ENCODE measurements at places on chromosomes 5 and 9.

DNA sequence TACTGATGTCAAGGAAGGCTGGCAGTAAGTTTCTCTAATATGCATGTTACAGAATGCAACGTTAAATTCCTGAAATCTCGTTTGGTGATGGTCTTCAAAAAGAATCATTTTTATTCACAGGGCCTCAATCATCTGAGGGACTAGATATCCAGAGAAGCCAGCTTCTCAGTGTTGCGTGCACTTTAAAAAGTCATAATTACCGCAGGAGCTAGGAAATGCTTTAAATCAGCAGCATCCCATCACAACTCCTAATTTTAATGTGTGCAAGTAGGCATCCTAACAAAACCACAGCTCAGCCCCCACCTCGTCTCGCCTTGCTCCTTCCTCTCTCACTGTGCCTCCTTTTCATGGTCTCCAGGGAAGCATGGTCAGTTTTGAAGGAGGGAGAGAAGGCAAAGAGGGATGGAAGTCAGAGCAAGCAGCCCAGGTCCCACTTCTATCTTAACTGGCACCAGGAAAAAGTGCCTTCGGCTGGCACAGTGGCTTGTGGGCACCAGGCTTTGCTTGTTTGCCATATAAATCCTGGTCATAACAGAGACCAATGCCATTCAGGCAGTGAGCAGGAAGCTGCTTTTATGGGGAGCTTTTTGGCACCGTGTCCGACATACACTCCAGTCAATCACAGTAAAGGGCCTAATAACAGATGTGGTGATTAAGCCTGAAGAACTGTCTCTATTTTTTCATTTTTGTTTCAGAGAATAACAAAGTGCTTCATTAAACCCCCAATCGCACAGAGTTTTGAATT is 21.4 kb downstream of the MEGF10 start:
- no peak for DNase-seq

DNA sequence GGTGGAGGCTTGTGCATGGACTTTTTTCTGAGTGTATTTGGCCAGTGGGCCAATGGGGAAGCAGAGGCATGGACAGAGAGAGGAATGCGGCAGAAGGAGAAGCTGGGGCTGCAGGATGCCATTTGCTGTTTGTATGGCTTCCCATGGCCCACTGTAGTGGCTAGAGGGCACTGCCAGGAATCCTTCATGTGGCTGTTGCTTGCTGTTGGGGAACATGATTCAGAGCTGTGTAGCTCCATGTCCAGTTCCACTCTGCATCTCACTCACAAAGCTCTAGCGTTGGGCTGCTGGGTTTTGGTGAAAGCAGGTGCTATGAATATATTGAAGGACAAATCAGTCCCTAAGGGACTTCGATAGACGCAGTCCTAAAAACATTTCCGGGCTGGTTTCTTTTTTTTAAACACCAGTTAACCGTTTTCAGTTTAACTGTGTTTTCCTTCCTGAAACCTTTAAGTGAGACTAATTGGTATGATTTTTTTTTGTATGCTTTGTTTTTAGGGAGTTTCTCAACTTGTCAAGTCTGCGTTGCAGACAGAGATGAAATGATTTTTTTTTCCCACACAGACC is 51.3 kb downstream of the SLC22A5 start:
- DNase-seq, result peak; percentile 84

DNA sequence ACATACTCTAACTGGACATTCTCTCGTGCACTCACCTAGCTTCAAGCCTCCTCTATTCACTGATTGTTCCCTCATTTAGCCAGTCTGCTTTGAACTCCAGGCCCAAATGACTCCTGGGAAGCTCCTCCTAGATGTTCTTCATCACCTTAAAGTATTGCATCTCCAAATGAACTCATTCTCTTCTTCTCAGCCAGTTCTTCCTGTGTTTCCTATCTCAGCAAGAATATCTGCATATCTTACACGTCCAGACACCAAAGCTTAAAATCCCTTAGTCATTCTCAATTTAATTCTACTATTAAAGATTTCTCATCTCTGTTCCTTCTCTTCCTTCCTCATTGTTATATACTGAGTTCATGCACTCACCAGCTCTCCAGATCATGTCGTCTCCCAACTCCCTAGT is 118.6 kb upstream of the DAB2 start:
- no peak for DNase-seq

DNA sequence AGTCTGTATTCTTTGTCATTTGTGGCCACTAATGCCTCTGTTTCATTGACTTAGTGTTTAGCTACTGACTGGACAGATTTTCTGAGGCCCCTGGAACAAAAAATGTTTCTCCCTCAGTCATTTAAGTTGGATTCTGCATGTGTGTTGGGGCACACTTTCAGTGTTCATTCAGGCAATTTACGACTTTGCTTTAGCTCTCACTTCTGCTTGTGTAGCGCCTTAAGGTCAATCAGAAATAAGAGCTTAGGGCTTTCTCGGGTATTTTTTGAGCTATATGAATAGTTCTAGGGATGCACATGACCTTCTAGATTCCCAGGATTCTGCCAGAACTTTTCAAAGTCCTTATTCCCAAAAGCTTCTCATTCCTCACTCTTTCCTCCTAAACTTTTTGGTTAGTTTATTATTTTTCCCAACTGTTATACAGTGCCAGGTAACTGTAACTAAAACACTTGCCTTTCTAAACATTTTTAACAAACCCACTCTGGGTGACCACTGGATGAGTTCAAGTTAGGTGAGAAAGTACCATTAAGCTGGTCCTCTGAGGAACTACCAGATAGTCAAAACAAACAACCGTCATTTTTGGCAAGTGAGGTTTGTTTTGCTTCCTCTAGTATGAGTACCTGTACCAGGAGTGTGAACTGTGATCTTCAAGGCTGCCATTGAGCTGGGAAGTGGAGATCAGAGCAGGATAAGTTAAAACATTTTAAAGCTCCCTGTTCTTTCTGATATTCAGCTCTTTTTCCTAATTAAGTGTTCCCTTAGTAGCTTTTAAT is 571.3 kb upstream of the TLE4 start:
- DNase-seq, result no peak

- DNase-seq, result no peak
These were observed 232.4 kb upstream of the GAS1 start for GRCh38 chr9:87179553-87180340.

DNA sequence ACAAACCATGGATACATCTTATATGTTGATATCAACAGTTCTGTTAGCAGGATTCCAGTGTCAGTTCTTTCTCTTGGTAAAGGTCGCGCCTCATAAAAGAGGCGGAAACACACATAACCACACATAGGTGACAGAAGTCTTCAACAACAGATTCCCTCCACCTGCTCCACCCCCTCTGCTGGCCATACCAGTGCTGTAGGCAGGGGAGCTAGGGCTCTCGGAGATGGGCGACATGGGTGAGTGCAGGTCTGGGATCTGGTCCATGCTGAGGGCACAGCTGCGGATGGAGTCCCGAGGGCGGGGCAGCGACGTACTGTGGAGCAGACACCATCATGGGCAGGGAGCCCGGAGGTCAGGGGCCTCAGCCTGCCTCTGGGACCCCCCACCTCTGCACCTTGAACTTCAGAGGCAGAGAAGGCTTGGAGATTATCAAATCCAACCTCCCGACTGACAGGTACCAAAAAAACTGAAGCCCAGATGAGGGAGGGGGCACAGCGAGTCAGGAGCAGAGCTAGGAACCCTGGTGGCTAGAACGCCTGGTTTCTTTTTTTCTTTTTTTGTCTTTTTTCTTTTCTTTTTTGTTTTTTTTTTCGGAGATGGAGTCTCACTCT is 12.0 kb upstream of the TOR2A start:
- no peak for DNase-seq

GRCh38 chr5:143395638-143396352 is 7.7 kb downstream of the NR3C1 start:
- DNase-seq, result no peak

DNA sequence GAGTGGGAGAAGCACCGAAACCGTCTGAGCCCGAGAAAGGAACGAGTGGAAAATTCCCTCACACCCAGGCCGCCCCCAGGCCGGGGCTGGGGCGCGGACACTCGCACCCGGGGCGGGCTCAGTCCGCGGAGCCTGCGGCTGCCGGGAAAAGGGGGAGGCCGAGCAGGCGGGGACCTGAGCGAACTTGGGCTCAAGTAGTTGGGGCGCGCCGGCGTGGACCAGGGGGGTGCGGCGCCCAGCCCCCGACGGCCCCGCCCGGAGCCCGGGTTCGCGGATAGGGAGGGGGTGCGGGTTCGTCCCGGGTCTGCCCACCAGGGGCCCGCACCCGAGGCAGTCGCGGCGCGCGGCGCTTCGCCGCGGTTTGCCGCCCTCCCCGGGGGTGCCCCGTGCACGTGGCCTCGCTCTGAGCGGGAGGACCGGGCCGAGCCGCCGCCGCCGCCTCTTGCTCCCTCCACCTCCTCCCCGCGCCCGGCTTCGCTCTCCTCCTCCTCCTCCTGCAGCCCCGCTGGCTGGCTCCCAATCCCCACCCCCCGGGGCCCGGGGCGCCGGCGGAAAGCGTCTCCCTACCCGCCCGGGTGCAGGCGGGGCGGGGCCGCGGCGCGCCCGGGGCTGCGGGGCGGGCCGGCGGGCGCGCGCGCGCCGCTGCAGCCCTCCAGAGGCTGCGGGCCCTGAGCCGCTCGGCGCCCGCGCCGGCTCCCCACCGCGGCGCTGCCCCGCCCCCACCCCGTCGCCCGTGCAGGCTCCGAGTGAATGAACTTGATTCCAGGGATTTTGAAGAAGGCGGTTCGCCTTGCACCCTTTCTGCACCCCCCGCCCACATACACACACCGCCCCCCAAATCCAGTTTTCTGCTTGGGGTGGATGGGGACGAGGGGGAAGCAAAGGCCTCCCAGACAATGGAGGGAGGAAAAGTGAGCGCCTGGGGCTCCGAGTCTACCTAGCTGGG is 1.3 kb upstream of the NFIB start:
- DNase-seq, result no peak

DNA sequence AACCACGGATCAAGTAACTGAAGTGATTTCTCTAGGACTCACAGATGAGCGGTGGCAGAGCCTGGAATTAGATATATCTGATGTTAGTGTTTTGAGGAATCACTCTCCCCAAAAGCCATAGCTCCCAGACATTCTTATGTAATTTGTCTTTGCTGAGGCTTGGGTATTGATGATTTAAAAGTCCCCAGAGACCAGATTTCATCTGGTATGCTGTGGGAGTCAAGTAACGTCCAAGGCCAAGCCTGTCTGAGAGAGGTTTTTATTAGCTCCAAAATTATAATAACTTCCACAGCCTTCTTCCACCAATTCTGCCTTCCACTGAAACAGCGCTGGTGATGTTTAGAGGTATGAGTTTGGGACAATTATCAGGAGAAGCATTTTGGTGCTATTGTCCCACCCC is 21.3 kb upstream of the KCNIP1 start:
- DNase-seq, result no peak

DNA sequence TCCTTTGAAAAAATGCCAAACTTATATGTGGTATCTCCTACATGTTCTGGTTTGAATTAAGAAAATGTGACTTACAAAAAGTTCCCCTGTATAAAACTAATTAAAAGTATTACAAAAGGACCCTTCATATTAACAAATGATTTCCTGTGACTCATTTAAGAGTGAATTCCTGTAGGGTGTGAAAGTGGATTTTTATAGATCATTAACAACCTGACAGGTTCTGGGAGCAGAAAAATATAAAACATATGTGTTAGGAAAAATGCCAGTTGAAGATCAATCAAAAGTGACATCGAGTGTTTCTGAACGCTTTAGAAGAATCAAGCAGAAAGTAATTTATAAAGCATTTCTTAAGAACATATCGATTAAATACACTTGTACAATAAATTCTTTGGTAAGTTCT is 35.5 kb downstream of the CAMK4 start:
- DNase-seq, result no peak

DNA sequence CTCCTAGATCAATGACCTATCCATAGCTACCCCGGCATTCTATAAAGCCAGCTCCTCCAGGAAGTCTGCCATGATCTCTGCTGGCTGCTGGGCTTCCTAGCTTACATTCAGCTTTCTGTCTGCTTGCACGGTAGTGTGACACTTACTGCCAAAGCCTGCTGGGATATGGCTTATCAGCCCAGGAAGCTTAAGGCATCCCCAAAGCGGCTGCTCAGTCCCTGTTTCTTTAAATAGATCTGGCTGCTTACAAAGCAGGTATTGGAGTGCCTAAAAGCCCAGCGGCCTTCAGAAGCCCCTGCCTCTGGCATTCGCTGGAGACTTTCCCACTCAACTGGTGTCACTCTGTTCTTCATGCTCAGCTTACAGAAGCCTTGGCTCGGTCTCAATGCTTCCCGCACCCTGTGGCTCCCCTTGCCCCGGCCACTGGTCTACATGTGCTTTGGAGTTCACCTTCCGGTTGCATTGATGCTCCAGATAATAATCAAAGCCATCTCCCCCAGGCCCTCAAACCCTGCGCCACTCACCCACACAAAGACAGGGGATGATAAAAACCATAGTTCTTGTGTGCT is 31.3 kb upstream of the STRBP start:
- no peak for DNase-seq

- DNase-seq, result no peak
These were observed 91.5 kb downstream of the NR3C1 start for GRCh38 chr5:143311955-143312354.

DNA sequence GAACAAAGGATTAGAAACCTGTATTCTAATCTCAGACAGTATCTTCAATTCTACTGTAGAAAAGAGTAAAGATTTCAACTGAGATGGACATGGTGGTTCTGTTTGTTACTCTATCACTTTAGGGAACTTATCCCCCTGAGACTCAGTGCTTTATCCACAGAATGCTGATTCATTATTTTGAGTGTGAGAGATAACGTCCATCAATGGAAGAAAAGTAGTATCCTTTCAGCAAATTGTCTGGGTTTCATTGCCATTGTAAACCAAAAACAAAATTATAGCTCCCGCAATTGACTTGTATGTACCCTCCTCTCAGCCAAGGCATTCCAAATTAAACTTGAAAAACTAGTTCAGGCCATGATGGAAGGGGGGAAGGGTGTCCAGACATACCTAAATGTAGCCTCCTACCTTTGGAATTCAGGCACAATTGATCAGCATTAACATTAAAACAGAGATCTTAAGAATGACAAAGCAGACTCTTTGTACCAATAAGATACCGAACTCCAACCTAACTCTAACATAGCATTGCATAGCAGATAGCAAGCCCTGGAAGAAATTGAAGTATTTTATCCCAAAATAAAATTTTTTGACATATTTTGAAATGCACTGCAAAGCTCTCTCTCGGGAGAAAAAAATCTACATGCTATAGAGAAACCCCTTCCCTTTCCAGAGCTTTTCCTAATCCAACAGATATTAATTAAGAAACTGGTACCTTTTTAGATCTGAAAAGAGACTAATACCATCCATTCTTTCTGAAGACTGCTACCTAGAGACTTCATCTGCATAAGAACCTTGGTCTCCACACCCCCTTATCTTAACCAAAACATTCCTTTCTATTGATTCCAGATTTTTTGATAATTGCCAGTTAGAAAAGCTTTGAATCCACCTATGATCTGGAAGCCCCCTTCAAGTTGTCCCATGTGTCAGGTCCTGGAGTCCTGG is 1055.7 kb downstream of the PTPRD start:
- DNase-seq, result no peak

Measured in NB4 (cell line).